Glutamatergic neuron (in vitro differentiated cells): ENCODE measurements at places on chromosomes 2 and 18.

DNA sequence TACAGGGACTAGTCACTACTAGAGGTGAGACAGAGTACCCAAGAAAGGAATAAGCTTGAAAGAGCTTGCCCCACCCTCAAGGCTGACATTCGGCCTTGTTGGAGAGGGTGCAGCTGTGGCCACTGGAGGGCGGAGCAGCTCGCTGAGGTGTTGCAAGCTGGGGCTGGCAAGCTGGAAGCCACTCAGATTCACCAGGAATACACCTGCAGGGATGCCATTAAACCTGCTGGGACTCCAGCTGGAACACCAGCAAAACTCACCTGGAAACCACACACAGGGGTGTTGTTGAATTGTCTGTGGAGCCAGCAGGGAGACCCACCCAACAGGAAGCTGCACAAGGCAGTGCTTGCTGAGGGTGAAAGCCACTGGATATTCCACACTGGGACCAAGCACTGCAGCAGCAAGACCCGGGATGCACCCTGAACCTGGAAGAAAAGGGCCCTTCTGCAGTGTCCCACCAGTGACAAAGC, 26.1 kb downstream of the KCTD18 start:
- H3K4me3 ChIP-seq, result no peak overlapping the region
- H3K36me3 ChIP-seq, result no peaks in the 10 kb centered on the region
- H3K4me1 ChIP-seq, result peaks cover 5% of the 10 kb centered on the region
- H3K27ac ChIP-seq, result no peak overlapping the region
- H3K27me3 ChIP-seq, result no peaks in the 10 kb centered on the region
- peak; percentile 73 for DNase-seq

DNA sequence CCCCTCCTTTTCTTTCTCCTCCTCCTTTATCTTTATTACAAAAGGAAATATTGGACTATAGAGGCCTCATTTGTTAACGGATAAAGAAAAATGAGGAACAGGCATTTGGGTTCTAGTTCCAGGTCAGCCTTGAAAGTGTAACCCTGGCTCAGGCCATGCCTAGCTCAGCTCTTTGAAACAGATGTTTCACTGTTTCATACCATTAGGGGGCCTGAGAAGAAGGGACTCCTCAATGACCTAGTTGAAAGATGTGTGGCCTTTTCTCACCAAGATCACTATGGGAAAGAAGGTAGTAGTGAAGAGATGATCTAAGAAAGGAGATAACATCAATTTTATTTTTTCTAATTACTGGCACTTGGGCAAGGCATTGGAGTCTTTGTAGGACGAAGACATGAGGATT, 952.7 kb downstream of the SLC4A3 start:
- no peaks in the 10 kb centered on the region for H3K4me1 ChIP-seq
- no peak overlapping the region for H3K4me3 ChIP-seq
- no peak overlapping the region for H3K27ac ChIP-seq
- no peaks in the 10 kb centered on the region for H3K27me3 ChIP-seq

GRCh38 chr2:85922199-85922598, 33.4 kb upstream of the ST3GAL5 start:
- no peak overlapping the region for H3K4me3 ChIP-seq
- H3K36me3 ChIP-seq, result no peaks in the 10 kb centered on the region
- peaks cover 2% of the 10 kb centered on the region for H3K4me1 ChIP-seq
- no peak overlapping the region for H3K27ac ChIP-seq

DNA sequence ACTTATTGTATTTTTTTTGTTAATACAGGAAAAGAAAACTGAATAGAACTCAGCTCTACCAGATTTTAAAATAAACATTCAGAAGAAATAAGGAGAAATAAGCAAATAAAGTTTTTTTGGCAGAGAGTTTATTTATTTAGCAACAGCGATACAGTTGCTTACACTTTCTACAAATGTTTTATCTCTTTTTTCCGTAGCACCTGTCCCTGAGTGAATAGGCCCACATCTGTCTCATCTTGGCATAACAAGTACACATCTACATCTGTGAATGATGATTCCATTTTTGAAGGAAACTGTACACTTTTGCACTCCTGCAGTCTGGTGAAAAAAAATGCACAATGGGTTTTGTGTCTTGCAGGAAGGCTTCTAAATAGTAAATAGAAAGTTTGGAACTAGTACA, 783.6 kb upstream of the ZEB2 start:
- no peaks in the 10 kb centered on the region for H3K36me3 ChIP-seq
- no peak for DNase-seq
- no peak overlapping the region for H3K27ac ChIP-seq
- H3K27me3 ChIP-seq, result no peaks in the 10 kb centered on the region
- H3K4me3 ChIP-seq, result no peak overlapping the region

- H3K27ac ChIP-seq, result no peak overlapping the region
- H3K4me3 ChIP-seq, result no peak overlapping the region
- no peaks in the 10 kb centered on the region for H3K36me3 ChIP-seq
Observed at GRCh38 chr2:101272045-101272784, 19.5 kb downstream of the CNOT11 start.

- H3K27ac ChIP-seq, result no peak overlapping the region
- no peak overlapping the region for H3K4me3 ChIP-seq
- no peaks in the 10 kb centered on the region for H3K27me3 ChIP-seq
- H3K36me3 ChIP-seq, result no peaks in the 10 kb centered on the region
- no peak for DNase-seq
- no peaks in the 10 kb centered on the region for H3K4me1 ChIP-seq
Observed at GRCh38 chr2:224930990-224931389, 111.3 kb downstream of the DOCK10 start.

DNA sequence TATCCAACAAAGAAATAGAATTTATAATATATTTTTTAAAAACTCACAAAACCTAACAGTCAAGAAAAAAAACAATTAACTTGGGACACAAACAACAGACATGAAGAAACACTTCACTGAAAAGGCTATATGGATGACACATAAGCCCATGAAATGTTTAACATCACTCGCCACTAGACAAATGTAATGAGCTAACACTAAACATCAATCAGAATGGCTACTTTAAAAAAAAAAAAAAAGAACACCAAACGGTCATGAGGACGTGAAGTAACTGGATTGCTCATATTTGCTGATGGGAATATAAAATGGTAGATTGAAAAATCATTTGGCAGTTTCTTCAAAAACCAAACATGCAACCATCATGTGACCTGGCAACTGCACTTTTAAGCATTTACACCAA, 97.3 kb upstream of the RGPD4 start:
- H3K27ac ChIP-seq, result no peak overlapping the region
- DNase-seq, result no peak
- H3K27me3 ChIP-seq, result no peaks in the 10 kb centered on the region
- no peaks in the 10 kb centered on the region for H3K36me3 ChIP-seq

DNA sequence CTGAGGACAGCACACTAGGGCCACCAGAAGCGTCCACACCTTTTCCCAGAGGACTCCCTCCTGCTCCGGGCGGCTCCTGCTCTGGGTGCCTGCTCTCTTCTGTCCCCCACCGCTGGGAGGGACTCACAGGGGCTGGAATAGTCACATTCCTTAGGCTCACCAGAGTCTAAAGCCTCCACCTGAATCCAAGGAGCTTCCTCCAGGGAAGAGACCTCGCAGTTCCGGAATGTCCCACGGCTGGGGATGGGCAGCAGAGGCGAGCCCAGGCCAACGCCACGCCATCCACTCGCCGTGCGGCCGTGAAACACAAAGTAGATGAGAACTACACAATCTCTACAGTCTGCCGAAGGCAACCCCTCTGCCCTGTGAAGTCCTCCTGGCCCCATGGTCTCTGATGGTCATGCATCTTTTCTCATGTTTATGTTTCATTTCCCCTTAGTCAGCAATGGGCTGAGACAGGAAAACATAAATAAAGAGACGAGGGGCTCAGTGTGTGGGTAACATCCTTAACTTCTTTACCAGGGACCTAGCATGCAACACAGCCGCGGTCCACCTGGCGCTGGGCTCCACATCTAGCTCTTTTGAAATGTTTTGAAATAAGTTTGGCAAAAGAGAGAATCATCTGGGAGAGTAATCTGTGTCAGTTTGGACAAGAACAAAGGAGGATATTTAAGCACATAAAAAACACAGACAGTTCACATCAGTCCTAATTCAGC, 98.4 kb downstream of the PXDN start:
- DNase-seq, result no peak
- peaks cover 21% of the 10 kb centered on the region for H3K4me1 ChIP-seq
- H3K36me3 ChIP-seq, result peaks cover 22% of the 10 kb centered on the region
- no peak overlapping the region for H3K4me3 ChIP-seq

DNA sequence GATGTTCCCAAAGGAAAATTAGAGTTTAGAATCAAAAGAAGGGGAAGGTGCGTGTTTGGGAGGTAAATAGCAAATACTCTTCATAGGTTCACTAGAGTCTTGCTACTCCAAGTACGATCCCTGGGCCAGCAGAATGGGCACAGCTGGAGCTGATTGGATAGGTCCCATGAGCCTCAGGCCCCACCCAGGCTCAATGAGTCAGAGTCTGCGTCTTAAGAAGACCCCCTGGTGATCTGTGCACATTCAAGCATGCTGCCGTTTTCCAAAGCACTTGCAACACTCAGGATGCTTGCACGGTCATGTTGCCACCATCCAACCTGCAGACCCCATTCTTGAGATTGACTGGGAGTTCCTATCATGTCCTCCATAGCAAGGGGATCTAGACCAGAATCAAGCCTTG, 40.5 kb downstream of the ABCG8 start:
- H3K27ac ChIP-seq, result no peak overlapping the region
- no peak overlapping the region for H3K4me3 ChIP-seq
- H3K36me3 ChIP-seq, result no peaks in the 10 kb centered on the region
- H3K4me1 ChIP-seq, result peaks cover 20% of the 10 kb centered on the region
- DNase-seq, result no peak

DNA sequence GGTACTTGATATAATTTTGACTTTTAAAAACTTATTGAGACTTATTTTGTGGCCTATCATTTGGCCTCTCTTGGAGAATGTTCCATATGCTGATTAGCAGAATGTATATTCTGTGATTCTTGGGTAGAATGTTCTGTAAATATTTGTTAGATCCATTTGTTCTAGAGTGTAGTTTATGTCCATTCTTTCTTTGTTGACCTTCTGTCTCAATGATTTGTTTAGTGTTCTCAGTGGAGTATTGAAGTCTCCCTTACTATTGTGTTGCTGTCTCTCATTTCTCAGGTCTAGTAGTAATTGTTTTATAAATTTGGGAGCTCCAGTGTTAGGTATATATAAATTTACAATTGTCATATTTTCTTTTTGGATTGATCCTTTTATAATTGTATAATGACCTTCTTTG, 349.6 kb upstream of the CWC22 start:
- no peak for DNase-seq
- H3K27ac ChIP-seq, result no peak overlapping the region
- H3K4me1 ChIP-seq, result no peaks in the 10 kb centered on the region
- H3K4me3 ChIP-seq, result no peak overlapping the region
- H3K36me3 ChIP-seq, result no peaks in the 10 kb centered on the region
- H3K27me3 ChIP-seq, result peaks cover 2% of the 10 kb centered on the region

DNA sequence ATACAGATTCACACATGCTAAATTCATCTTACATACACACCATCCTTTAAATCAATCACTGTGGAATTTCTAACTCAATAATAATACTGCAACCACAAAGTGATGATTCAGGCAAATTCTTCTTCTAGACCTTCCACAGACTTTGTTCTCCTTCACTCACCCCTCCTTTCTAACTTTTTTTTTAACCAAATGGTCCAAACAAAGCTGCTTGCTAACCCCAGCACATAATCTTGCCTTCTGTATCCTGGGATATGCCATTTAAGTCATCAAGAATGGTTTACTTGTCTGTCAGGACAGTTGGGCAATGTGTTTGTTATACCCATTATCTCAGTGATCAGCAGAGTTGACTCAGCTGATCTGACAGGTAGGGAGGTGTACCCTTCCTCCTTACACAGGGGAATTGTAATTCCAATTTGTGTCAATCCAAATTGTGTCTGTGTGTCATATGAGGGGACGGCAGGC, 10.0 kb downstream of the SLC40A1 start:
- peaks cover 2% of the 10 kb centered on the region for H3K27me3 ChIP-seq
- H3K36me3 ChIP-seq, result no peaks in the 10 kb centered on the region
- peaks cover 10% of the 10 kb centered on the region for H3K4me1 ChIP-seq
- no peak for DNase-seq
- no peak overlapping the region for H3K27ac ChIP-seq

DNA sequence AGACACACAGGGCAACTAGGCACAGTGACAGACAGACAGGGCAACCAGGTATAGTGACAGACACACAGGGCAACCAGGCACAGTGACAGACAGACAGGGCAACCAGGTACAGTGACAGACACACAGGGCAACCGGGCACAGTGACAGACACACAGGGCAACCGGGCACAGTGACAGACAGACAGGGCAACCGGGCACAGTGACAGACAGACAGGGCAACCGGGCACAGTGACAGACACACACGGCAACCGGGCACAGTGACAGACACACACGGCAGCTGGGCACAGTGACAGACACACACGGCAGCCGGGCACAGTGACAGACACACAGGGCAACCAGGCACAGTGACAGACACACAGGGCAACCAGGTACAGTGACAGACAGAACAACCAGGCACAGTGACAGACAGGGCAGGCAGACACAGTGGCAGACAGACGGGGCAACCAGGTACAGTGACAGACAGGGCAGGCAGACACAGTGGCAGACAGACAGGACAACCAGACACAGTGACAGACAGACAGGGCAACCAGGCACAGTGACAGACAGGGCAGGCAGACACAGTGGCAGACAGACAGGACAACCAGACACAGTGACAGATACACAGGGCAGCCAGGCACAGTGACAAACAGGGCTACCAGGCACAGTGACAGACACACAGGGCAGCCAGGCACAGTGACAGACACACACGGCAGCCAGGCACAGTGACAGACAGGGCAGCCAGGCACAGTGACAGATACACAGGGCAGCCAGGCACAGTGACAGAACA, 64.7 kb upstream of the RAB6C start:
- H3K27me3 ChIP-seq, result peaks cover 4% of the 10 kb centered on the region
- H3K4me1 ChIP-seq, result peaks cover 6% of the 10 kb centered on the region
- peaks cover 24% of the 10 kb centered on the region for H3K36me3 ChIP-seq
- H3K27ac ChIP-seq, result peak overlapping the region; percentile 62
- no peak for DNase-seq
- no peak overlapping the region for H3K4me3 ChIP-seq

DNA sequence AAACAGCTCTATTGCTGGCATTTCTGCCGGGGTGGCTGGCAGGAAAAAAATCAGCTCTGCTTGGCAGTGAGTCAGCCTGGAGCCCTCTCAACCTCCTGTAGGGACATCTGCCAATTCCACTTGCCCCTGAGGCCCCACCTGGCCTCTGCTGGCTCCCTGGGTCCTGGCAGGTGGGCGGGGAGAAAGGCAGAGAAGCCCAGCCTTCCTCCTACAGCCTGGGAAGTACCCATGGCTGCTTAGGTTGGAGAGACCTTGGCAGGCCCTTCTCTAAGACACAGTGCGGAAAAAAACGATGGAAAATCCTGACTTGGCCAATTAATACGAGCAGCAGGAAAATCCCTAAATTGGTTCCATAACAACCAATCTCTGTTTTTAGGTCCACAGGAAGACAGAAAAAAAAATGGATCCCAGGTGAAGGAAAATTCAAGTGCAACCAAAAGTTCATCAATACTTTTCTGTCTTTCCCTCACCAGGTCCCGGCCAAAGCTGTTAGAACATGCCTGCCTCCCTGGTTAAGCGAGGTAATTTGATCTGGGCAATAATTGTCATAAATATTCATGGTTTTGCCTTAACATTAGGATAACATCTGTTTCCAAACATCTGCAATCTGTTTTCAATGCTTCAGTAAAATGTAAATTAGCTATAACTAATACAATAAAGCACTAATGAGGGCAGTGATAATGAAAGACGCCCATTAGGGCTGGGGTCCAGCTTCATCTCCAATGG, 245.9 kb downstream of the TFCP2L1 start:
- peak overlapping the region; percentile 34 for H3K4me3 ChIP-seq
- no peaks in the 10 kb centered on the region for H3K36me3 ChIP-seq
- H3K4me1 ChIP-seq, result peaks cover 16% of the 10 kb centered on the region
- no peak for DNase-seq
- peaks cover 2% of the 10 kb centered on the region for H3K27me3 ChIP-seq
